Foreskin melanocyte (primary cell): ENCODE measurements at places on chromosomes 5 and 9.

DNA sequence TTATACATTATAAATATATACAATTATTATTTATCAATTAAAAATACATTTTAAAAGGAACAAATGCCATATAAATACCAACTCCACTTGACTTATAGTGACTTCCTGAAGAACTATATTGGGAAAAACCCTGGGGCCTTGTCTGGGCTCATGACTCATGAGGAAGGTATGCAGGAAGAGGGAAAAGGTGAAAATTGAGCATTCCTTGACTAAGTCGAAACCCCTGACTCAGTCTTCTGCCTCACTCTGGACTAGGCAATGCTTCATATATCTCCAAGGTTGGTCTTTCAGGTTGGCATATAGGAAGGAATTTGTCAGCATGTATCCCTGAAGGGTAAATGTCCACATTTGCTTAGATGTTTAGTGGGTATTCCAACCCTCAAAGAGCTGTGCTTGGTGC lies 78.5 kb downstream of the SH3TC2 start:
- no peak for DNase-seq

DNA sequence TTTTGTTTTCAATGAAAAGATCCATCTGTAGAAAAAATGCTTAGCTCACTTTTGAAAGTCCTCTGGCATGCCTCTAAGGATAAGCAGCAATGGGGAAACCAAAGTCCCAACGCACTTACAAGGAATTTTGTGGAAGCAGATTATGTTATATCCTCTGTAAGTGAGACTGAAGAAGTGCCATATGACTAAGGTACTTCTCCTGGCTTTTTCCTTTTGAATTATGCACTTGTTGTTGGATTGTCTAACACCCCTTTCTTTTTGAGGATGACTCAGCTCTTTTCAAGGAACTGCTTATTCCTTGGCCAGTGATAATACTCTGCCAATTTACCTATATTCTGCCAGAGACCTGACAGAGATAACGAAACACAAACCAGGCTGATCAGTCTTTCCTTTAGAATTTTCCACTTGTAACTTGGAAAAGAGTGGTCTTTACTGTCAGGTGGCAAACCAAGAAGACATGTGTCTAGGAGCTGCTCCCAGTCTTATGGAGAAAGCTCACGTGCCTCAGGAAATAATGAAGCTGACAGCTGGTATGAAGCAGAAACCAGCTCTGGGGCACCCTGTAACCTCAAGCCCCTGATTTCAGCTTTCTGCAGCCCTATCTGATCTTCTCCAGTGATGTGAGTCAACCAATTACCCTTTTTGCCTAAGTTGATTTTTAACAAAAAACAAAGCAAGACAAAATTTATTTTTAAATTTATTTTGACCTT lies 290.8 kb upstream of the FBXL7 start:
- DNase-seq = no peak

- DNase-seq = no peak
Observed at GRCh38 chr9:99594056-99594780, 227.5 kb upstream of the NR4A3 start.

- DNase-seq = no peak
Observed at GRCh38 chr5:16943846-16944678, 8.0 kb upstream of the MYO10 start.
